ENCODE measurements at places on chromosomes 11 and 22.
A peak's percentile ranks its signal among the peaks of the same experiment; 100 is the strongest.

DNA sequence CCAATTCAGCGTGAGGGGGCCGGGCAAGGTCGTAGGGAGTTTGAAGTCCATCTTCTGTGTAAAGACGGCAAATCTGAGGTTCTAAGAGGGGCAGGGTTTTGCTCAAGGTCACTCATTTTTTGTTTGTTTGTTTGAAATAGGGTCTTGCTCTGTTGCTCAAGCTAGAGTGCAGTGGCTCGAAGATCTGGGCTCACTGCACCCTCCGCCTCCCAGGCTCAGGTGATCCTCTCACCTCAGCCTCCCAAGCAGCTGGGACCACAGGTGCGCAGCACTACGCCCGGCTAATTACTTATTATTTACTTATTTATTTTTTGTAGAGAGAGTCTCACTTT, 355 bp upstream of the AP1B1 start:
- no peak for DNase-seq

GRCh38 chr11:113159988-113160807, 154.2 kb upstream of the TTC12 start:
- DNase-seq, result no peak

GRCh38 chr11:59719556-59719955, 5.9 kb upstream of the OR10V1 start:
- DNase-seq, result no peak

DNA sequence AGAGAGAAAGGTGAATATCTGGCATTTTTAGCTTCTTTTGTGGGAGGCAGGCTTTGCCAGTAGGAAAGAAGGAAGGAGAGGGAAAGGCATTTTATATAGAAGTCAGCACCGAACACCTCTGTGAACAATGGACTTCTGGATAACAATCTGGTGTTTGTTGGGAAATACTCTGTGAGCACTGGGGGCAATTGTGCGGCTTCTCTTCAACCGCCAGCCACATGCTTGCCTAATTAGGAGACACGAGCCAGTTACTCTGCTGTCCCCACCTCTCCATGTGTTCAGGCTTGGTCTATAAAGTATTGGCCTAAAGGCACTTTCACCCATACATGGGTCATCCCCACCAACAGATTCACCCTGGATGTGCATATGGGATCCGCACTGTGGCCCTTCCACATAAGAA, 523.6 kb downstream of the NTM start:
- DNase-seq, result no peak

DNA sequence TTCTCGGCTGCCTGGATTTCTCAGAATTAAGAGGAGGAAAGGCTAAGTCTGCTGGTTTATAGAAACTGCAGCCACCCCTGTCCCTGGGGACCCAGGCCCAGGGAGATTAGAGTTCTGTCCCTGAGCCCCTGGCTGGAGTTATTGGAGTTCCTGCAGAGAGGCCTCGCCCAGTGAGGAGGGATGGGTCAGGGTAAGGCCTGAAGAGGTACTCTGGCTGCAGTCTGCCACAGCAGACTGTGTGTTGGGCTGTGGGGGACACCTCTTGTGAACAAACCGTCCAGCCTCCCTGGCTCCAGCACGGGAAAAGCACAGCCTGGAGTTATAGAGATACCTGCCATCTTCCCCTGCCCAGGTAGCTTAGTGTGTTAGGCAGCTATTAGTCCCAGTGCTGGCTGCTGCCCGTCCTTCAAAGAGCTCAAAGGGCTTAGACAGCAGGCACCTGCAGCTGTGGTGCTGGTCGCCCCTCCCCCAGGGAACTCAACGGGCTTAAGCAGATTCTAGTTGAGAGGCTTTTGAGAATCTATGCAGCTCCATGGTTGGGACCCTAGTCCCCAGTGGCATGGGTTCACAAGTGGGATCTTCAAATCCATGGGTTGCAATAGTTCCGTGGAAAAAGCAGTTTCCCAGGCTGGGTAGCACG, 36.6 kb upstream of the MUC15 start:
- DNase-seq, result no peak

- no peak for DNase-seq
Observed at GRCh38 chr11:83284501-83285150, 1.5 kb downstream of the CCDC90B start.

DNA sequence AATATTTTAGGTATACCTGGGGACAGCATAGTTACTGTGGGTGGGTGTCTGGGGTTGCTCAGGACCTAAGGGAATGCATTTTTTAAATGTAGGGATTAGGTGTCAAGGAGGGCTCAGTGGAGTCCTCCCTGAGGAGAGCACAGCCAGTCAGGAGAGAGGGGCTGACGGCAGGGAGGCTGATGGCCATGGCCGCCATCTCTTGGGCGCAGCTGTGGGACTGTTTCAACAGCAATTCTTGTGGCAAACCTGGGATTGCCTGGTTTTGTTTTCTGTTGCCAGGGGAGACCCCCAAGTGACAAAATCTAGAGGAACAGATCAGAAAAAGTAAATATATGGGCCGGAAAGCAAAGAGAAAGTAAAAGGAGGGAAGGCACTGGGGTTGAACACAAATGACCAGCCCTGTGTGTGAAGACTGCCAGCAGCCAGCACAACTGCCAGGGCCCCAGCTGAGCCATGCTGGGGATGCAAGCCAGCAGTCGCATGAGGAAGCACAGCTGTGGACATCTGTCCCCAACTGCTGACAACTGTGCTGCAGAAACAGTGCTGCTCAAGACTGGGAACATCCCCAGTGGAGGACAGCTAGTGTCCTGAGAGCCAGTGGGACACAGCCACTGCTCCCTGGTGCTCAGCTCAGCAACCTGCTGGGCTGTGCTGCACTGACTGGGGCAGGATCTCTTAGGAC, 10.5 kb downstream of the MIF start:
- no peak for DNase-seq

DNA sequence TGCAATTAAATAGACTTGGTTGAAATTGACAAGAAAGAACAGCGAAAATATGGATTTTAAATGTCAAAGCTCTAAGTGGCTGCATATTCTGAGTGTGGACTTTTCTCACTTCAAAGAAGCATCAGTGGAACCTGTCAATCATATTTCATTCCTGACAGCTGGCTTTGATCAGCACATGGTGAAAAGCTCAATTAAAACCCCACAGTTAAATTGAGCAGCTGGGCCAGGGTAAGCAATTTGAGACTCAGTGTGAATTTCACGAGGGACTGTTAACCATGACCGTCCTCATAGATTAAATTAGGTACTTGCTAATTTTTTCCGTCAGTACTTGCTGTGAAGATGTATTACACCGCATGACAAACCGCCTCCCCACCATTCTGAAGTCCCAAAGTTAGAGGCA, 11.0 kb upstream of the OR10D3 start:
- DNase-seq, result no peak

DNA sequence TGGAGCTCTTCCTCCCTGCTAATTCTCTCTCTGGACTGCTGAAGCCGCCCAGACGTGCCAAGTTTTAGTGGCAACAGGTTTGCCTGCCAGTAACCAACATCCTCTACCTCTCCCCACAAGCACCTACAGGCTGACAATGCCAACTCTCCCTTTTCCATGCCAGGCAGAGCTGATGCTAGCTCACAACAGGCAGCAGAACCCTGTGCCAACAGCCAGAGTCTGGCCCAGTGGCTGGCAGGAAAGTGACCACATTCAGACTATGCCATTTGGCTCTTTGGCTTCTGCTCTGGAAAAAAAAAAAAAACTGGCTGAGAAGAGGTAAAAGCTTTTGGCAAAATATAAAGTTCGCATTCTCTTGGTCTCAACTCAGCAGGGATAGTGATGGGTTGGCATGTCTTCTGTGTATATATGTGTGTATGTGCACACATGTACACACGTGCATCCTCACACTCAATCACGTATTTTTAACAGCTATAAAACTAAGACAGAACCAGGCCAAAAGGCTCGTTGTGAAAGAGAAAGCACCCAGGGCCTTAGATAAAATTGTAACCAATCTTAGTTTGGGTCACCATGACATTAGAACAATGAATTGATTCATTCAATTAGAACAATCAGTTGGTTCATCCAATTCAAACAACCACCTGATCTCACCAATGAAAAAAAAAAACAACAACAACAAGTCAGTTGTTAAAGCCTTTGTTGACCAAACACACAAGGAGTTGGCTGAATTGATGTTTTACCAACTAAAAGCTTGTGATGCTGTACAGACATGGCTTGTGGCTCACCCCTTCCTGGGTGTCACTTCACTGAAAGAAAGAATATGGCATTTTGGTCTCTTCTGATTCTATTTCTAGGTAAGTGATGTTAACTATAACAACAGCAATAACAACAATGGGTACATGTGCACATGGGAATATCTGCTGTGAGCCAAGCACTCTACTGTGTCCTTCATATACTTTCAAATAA, 48.6 kb downstream of the TRIM29 start:
- DNase-seq, result no peak

GRCh38 chr11:20021771-20022362, 138.4 kb downstream of the DBX1 start:
- DNase-seq, result no peak

DNA sequence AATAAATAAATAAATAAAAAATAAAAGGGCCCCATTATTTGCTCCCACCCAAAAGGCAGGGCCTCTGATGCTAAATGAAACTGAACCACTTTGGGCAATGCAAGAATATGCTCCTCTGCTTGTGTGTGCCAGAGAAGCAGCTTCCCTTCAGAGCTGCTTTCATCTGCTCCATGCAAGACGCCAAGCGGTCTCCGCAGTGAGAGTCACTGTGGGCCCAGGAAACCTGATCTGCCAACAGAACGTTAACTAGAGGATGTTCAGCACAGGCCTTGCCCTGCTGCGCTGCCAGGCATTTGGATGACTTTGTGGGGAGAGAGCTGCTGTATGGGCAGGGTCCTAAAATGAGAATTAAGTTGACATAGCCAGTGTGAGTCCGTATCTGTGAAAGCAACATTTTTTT, 43.7 kb upstream of the APOA1 start:
- DNase-seq, result no peak

DNA sequence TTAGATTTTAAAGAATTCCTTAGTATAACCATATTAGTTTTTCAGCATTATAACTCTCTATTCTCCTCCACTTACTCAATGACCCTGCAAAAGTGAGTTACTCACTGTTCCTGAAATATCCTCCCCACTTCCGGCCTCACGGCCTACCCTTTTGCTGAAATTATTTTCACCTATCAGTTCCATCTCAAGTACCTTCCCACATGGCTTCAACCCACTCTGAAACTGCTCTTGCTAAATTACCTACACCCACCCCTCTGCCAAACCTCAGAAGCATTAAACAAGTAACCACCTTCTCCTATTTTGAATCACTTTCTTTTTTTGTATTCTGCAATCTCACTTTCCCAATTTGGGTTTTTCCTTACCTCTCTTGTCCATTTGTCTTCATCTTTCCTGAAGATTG, 37.7 kb downstream of the OR5P2 start:
- DNase-seq, result no peak

GRCh38 chr11:19953909-19954308, 206.4 kb downstream of the DBX1 start:
- peak; percentile 88 for DNase-seq

- DNase-seq, result no peak
Observed at GRCh38 chr22:49946612-49947295, 13.8 kb upstream of the PIM3 start.

DNA sequence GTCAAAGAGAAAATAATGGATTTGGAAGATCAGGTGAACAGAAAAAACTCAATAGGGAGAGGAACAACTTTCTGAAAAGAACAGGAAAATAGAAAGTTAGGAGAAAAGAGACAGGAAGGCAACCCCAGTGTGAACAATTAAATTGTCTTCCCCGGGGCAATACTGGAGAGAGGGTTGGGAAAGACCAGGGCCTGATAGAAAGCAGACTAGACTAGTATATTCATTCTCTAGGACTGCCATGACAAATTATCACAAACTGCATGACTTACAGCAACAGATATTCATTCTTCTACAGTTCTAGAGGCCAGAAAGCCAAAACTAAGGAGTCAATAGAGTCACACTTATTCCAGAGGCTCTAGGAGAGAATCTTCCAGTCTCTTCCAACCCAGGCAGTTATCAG, 482.8 kb downstream of the SOX6 start:
- DNase-seq, result no peak

DNA sequence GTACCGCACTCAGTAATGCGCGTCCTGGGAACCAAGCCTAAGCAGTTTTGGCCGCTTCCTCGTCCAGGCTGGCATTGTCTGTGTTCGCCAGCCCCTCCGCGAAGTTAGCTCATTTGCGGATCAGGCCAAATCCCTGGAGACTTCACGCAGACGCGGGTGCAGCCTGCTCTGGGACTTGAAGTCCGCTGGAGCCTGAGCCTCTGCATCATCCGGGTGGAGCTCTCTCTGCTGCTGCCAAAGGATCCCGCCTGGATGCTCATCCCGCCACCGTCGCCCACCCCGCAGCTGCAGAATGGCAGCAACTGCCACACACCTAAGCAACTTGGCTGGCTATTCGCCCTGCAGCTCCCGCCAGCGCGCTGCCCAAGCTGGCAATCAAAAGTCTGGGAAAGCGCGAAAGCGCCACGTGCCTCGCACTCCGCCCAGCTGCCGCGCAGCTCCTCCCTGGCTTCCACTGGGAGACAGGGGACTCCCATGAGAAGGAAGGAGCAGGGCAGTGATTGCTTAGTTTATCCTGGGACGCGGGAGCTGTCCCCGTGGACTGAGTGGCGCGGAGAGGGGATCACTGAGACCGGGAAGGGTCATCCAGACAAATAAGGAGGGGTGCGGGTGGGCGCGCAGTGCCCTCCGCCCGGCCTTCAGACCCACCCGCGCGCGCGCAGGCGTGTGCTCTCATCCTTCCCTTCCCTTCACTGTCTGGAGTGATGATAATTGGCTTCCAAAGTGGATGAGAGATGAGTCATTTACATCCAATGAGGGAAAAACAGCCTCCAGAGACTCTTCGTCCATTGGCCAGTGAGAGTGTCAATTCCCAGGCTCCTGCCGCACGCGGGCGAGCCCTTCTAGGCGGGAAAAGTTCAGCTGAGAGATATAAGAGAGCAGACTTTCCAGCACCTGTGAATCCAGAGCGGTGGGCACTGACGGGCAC, 23.2 kb upstream of the GLYATL1B start:
- peak; percentile 42 for DNase-seq

- no peak for DNase-seq
Observed at GRCh38 chr11:122441666-122442035, 213.9 kb upstream of the UBASH3B start.

DNA sequence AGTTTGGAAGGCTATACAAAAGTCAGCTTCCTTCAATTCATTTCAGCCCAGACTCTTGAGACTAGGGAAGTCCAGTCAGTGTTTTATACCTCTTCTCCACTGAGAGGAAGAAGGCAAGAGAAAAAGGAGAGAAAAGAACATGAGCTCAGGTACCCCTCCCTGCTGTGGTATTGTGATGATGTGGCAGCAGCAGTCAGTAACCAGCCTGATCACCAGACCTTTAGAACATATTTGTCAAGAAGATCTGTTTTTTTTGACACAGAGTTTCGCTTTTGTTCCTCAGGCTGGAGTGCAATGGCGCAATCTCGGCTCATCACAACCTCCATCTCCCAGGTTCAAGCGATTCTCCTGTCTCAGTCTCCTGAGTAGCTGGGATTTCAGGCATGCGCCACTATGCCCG, 21.2 kb upstream of the RPS13 start:
- no peak for DNase-seq
